WTC11 (cell line): ENCODE measurements at places on chromosomes 11 and 22.
A peak's percentile ranks its signal among the peaks of the same experiment; 100 is the strongest.

DNA sequence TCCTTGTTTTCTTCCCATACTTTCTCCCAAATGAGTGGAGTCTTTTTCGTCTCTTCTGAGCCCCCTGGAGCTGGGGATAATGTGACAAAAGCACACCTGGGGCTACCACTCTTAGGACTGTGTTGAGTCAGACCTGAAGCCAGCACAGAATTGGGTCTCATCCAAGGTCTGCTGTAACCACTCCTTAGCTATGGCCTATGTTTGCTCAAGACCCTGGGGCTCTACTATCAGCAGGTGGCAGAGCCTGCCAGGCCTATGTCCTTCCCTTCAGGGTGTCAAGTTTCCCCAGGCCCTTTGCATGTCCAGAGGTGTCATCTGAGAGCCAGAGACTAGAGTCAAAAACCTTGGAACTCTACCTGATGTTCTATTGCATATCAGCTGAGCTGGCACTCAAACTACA lies 335.7 kb downstream of the DDX10 start:
- DNase-seq = no peak

DNA sequence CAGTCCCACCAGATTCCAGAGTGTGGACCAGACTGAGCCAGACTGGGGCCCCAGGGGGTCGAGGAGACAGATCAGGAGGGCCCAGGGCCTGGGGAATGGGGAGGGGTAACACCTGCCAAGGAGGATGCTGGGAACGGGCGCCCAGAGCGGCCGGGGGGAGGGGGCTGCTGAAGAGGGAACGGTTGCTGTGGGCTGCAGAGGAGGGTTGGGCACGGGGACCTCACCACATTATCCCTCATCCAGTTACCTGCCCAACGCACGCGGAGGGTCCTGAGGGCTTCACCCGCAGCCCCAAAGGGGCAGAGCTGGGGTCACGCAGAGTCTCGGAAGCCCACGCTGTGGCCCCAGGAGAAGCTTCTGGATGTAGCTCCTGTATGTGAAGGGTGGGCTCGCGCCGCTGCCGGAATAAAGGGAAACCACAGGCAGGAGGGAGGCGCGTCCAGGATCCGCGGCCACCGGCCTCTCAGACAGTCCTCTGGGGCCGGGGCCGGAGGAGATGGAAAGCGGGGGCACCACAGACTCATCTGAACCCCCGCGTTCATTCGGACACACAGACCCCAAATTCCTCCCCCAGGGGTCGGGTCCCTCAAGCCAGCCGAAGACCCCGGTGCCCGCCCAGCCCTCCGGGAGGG lies 866 bp upstream of the SELENOO start:
- peak; percentile 73 for DNase-seq

DNA sequence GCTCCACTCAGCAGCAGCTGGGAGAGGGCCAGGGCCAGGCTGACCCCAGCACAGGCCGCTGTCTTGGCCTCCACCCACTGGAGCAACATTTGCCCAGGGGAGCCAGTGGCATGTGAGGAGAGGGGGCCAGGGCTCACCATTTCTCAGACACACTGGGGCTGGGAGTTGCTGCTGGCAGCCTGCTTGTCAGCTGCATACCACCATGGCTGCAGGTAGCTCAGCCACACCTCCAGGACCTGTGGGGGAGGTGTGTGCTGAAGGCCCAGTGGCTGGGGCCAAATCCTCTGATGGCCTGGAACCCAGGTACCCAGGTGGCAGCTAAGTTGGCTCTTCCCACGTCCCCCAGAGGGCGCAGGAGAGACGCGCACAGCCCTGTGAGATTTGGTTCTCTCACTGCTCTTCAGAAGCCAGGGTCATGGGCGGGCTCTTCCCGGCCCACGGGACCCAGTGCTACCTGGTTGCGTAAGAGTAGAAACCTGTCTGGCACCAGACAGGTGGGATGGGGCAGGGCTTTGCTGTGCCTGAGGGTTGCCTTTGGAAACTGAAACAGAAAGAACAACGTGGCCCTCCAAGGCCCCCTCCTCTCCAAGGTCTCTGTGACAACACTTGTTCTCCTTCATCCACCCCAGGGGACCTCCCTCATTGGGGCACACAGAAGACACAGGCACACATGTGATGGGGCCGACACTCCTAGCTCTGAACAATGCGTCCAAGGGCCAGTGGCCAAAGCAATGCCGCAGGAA lies 98.8 kb downstream of the MED15 start:
- peak; percentile 88 for DNase-seq

GRCh38 chr11:796565-797295 lies 1.4 kb downstream of the SLC25A22 start:
- no peak for DNase-seq

DNA sequence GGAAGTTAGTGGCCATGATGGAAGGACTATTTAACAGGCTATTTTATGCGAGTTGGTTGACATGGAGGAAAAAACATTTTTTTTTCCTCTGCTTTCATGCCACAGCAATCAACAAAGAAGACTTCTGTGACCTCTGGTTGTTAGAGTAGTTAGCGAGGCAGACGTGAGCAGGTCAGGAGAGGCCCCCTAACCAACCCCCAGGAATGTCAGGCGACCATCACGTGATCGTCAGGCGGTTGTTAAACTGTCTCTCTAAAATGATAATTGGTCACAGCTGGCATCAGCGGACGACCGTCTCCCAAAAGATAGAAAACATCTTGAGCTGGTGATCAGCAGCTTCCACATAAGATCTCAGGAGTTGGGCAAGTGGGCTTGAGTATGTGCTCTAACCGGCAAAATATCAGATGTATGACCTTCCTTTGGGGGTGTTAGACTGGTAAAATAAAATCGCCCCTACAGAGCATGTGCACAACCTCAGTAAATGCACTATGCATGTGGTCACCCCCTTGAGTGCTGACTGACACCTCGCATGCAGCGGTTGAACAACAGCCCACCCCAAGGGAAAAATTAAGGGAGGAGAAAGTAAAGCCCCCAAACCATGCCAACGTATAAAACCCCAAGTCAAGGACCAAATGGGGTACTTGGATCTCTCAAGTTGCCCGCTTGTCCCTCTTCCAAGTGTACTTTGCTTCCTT lies 20.9 kb upstream of the NARS2 start:
- no peak for DNase-seq

GRCh38 chr11:118618991-118619375 lies 11.6 kb downstream of the PHLDB1 start:
- DNase-seq = no peak

DNA sequence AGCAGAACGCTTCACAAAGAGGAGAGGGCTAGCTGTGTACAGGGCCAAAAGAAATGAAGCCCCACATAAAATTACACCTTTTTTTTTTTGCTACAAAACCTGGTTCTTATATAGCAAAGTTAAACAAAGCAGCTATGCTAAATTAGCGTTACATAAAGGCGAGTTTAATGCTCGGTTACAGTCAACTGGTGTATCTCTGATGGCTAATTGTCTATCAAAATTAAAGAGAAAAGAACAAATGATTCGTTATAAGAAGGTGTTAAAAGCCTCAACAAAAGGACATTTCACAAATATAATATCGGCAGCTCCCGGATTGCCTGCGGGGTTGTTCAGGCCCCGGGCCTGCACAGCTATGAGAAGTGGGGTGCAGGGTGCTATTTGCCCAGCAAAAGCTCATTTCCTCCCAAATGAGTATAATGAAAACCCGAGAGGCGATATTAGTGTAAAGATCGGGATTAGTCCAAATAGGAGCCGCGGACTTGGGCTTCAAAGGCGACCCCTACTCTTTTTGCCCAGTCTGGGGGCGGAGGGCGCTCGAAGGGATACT lies 13.3 kb upstream of the PAX6 start:
- no peak for DNase-seq
